ENCODE measurements at places on chromosomes 5 and 9.

DNA sequence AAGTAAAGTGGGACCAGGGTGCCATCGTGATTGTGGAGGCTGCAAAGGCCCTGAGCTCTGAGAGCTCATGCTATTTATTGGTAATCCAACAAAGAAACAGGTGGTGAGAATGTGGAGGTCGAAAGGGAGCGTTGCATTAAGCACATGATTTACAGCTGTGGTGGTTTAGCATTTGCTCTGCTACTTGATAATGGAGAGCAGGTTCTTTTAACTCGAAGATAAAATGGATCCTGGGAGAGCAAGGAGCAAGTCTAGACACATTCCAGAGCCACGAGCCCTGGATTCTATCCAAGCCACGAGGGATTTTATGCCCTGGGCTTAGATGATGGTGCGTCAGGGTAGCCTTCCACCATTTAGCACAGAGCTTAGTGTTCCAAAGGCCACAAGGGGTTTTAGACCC is 1710.1 kb upstream of the CDH9 start:
- H3K27me3 ChIP-seq, result no peaks in the 10 kb centered on the region
- H3K36me3 ChIP-seq, result no peaks in the 10 kb centered on the region
- no peak overlapping the region for H3K27ac ChIP-seq
- no peaks in the 10 kb centered on the region for H3K4me1 ChIP-seq

DNA sequence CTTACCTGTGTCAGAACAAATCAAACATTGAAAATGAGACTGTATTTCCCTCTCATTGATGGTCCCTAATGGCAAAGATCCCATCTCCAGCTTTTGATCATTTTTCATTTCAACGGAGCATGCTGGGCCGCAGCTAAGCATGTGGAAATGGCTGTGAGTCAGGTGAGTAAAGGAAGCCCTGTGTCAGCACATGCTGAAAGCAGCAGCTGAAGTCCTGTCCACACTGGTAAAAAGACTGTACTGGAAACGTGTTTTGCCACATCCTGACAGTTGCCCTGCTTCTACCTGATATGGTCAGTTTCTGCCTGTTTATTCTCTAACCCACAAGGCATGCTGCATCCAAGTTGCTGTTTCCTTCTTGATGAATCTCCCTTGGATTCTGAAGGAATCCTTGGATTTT is 330.1 kb downstream of the EFNA5 start:
- H3K4me3 ChIP-seq, result no peak overlapping the region
- no peaks in the 10 kb centered on the region for H3K27me3 ChIP-seq
- no peaks in the 10 kb centered on the region for H3K4me1 ChIP-seq
- no peaks in the 10 kb centered on the region for H3K36me3 ChIP-seq

- no peak for DNase-seq
- no peak overlapping the region for H3K4me3 ChIP-seq
- H3K27me3 ChIP-seq, result no peaks in the 10 kb centered on the region
- no peaks in the 10 kb centered on the region for H3K4me1 ChIP-seq
- H3K36me3 ChIP-seq, result no peaks in the 10 kb centered on the region
- no peak overlapping the region for H3K27ac ChIP-seq
These were observed 97.3 kb downstream of the CFAP90 start for GRCh38 chr5:7753596-7753995.

DNA sequence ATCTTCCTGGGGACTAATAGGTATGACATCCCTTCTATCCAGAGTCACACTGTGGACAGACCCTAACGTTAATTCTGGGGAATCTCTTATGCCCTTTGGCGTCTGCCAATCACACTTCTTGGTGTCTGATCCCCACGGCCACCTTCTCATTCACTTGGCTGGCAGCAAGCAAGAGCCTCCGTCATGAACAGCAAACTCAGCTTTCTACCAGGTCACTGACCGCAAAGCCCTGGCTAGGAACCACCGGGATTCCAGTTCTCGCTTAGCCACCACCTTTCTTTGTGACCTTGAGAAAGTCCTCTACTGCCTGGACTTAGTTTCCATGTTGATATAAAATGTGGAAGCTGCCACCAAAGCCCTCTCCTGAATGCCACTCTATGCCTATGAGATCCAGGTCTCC is 67.7 kb upstream of the FCN1 start:
- H3K27me3 ChIP-seq, result peaks cover 81% of the 10 kb centered on the region
- H3K36me3 ChIP-seq, result no peaks in the 10 kb centered on the region
- H3K27ac ChIP-seq, result no peak overlapping the region
- DNase-seq, result no peak

Measured in MM.1S (cell line).